ENCODE measurements at places on chromosomes 12 and 14.

DNA sequence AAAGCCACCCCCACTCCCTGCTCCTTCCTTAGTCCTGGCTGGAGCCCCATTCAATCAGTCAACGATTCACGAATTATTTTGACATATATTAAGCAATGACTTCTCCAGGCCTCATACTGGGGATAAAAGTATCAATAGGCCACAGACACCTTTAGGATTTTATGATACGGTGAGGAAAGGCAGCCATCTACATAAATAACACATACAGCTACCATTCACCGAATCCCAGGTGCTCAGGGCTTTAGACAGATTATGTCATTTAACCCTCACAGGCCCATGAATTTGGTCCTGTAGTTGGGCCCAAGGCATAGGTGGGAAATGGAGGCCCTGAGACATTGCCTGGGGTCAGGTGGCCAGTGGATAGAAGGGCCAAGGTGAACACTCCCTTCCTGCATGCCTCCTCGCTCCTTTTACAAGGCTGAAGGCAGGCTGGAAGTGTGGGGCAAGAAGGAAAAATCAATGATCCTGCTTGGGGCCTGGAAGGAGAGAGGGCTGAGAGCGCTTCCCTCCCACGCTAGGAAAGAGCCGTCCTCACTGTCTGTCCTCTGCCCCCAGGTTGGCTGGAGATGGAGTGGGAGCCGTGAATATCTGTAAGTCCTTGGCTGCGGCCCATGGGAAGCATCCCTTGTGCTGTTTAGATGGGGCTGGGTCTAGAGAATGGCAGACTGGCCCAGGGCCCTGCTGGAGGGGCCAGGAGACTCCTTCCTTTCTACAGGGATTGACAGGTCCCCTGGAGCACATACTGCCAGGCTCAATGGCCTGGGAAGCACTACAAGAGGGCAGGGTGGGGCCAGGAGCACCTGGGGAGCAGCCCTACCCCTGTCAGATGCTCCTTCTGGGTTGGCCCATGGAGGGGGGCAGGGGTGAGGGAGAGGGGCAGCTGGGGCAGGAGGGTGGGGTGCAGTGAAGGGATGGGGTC lies 14.8 kb downstream of the KRT7 start:
- DNase-seq, result no peak

DNA sequence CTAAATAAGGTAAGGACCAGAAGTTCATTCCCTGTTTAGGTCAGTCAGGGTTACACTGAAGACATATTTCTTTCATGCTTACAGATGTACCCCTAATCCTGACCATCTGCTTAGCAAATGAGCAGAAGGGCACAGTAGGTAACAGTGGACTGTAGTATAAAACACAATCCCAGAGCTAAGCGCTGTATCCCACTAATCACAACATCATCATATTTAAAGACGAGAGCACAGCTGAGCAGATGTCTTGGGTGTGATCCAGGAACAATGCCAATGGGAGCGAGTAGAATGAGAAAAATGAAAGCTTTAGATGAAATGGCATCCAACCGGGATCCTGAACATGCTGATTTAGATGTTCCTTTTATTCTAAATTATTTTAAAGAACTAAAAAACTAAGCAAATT lies 213.4 kb downstream of the CCER1 start:
- no peak for DNase-seq

DNA sequence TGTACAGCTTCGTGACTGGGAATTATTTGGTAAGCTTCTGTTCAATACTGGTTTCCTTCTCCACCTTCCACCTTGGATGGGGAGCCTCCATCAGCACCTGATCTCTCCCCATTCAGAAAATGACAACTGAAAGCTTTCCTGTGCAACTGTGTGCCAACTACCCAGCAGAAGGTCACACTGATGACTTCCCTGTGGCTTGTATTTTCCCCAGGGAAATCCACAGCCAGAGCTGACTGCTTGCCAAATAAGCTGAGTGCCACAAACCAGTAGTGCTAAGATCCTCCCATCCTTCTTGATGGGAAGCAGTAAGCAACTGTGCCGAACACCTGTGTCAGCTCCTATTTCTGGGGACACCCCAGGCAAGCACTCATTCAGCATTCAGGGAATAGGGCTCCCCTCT lies 257.2 kb upstream of the SOX5 start:
- no peak for DNase-seq

- DNase-seq, result no peak
These were observed 79.6 kb downstream of the PITPNM2 start for GRCh38 chr12:123071099-123071800.

- DNase-seq, result no peak
These were observed 17.1 kb downstream of the EID3 start for GRCh38 chr12:104320627-104321024.

- peak; percentile 56 for DNase-seq
These were observed 94.4 kb upstream of the PLEKHG7 start for GRCh38 chr12:92608151-92609091.

DNA sequence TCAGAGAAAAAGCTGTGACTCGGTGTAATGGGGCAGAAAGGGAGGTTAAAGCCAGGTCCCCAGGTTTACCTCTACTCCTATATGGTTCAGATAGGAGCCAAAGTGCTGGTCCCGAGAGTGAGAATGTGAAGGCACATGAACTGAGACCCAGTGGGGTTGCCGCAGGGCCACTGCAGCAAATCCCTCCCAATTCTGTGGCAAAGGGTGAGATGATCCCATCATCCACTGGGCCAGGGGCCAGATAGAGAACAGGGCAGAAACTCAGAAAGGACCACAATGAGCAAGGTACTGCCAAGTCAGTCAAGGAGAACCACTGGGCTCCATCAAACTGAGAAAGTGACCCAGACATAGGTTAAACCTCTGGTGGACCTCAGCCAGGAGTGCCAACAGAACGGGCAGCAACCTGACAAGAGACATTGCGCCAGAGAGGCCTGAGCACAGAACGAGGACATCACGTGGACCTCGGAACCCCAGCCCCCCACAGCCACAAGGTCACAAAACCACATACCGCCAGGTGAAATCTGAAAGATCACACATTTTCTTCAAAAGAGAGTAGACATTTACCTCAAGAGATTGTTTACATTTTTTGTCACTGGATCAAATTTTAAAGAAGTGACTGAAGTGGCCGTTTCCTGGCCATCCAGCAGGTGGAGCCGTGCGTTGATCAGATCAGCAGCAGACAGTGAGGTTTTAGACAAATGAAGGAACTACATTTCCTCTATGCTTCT lies 20.5 kb upstream of the ITPR2 start:
- DNase-seq, result peak; percentile 64

DNA sequence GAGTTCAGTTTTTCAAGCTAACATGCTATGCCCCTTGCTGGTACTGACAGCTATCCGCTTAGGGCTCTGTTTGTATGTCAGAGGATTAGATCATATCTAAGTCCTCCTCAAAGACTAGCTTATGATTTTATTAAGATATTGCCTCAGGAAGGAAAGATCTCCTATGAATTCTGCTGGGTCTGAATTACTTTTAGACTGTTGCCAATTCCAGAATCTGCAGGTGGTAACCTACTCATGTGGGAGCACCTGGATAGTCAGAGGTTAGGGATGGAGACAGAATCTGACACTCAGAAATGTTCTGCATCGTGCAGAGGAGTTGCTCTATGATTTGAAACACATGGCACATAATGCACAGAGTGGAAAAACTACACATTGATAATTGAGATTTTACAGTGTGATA lies 843.4 kb downstream of the SLC6A15 start:
- DNase-seq, result no peak

DNA sequence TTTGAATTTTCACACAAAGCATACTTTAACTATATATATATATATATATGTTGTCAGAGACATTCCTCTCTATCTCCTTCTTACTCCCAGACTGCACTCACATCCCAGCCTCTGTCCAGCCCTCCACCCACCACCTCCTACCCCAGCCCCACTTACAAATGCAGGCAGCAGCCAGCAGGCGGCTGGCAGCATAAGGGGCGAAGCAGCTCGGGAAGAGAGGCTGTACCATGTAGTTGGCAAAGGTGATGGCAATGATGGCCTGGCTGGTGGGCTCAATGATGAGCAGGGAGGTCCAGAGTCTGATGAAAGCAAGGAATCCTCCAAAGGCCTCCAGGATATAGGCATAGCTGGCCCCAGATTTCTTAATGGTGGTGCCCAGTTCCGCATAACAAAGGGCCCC lies 2.5 kb downstream of the SLC7A7 start:
- no peak for DNase-seq

GRCh38 chr14:83096092-83096491 lies 1562.4 kb upstream of the SEL1L start:
- peak; percentile 7 for DNase-seq

DNA sequence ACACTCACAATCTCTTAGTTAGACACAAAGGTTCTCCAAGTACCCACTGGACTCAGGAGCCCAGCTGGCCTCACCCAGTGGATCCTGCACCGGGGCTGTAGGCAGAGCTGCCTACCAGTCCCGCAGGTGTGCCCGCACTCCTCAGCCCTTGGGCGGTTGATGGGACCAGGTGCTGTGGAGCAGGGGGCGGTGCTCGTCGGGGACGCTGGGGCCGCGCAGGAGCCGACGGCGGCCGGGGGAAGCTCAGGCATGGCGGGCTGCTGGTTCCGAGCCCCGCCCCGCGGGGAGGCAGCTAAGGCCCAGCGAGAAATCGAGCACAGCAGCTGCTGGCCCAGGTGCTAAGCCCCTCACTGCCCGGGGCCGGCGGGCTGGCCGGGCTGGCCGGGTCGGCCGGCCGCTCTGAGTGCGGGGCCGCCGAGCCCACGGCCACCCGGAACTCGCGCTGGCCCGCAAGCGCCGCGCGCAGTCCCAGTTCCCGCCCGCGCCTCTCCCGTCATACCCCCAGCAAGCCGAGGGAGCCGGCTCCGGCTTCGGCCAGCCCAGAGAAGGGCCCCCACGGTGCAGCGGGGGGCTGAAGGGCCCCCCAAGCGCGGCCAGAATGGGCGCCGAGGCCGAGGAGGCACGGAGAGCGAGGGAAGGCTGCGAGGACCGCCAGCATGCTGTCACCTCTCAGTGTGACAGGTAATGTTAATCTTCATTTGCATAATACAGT lies 506.8 kb downstream of the LRFN5 start:
- no peak for DNase-seq

DNA sequence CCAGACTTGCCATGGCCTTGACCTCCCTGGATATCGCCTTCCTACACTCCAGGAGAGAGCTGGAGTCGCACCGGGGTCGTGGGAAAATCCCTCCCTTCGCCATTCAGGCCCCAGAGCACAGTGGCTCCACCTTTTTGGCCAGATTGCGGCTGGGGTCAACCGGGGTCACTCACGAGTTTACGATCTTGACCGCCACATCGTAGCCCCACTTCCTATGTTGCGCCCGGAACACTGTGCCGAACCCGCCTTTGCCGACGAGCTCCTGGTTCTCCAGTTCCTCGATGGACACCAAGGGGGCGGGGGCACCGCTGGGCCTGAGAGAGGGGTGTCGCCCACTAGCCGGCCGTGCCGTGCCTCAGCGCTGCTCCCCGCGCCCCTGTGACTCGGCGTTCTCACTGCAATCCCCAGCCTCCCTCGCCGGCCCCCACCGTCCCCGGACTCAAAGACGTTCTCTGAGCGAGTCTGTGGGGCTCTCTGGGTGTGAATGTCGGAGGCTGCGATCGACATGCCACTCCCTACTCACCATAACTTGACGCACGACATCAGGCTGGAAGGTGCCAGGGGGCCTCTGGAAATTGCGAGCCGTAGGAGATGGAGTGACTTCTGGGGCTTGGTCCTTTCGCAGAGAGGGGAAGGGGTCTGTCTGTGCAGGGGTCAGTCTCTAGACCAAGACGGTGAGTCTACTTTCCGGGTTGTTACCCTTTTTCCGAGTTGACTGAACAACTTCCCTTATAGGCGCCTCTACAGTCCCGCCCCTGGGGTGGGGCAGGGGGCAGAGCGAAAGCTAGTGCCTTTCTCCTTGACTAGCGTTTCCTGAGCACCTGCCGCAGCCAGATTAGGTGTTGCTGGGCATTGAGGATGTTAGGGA lies at the start of gene RIPK3:
Gene RIPK3, minus strand, starts transcription at position 708 of the 868 bp plus-strand sequence. Its CDS starts 165 bp downstream, at position 543.
- DNase-seq, result no peak

DNA sequence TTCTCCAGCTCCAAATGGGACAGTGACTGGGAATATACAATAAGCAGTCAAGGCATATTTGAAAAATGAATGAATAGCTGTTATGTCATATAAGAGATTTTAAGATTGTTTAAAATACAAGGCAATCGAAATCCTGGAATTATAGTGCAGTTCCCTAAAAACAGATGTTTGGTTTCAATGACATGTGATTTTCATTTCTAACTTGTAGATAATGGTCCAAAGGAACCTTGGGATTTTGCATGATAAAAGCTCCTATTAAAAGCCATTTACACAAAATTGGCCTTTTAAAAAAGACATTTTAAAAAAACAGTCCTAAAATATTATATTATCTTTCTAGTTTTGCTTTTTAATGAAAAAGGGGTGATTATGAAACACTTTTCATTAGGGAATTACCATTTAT lies 905.1 kb downstream of the GALC start:
- DNase-seq, result no peak

DNA sequence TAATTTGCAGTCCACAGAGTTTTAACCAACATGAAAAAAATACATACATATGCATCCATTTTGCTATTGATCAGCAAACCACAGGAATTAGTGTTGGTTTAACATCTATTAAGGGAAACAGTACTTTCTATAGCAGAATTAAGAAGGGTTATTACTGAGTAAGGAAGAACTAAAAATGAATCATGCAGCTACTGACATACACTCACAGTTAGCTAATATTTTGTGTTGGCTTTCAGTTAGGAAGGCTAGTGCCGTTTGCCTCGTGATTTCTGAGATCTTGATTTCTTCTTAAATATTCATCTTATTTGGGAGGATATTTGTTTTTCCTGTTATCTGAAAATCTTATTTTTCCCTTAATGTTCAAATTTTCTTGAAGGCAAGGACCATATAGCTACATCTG lies 423.4 kb downstream of the NOVA1 start:
- no peak for DNase-seq

- DNase-seq, result peak; percentile 67
These were observed 2.0 kb upstream of the SETD1B start for GRCh38 chr12:121801595-121802484.

DNA sequence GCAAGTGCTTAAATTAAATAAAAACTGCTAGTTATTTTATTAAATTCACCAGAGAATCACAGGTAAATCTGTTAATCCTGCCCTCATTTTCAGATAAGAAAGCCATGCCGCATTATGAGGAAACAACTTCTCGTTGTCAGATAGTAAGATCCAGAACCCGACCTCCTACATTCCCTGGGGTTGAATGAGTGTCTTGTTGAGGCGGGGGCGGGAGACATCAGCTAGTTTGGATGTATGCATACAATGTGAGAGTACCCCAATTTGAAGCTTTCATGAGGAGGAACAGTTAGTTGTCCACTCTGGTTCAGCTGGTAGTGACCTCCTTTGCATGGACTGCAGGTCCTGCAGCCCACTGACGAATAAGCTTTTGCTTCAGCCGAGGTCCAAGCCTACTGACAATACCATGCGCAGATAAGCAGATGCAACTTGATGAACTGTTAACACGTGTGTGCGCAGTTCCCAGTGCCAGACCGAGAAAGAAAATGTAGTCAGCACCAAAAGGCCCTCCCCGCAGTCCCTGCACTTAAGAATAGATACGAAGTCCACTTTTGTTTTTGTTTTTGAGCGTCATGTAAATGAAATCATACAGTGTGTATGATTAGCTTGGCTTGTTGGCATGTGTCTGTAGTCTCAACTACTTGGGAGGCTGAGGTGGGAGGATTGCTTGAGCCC lies 34.9 kb downstream of the EVL start:
- DNase-seq, result no peak

All from astrocyte of the spinal cord (primary cell).